Activated CD8-positive, alpha-beta T cell treated with anti-CD3 and anti-CD28 coated beads for 36 hours (primary cell): ENCODE measurements at places on chromosomes 3 and 15. TPM values are rescaled to one million over a fixed set of nuclear protein-coding genes. Genes with fewer than 3 reads are reported as not detected.

The LRRK1 gene
- 0.83 TPM for total RNA-seq

The CD96 gene
- 142 TPM for total RNA-seq

DNA sequence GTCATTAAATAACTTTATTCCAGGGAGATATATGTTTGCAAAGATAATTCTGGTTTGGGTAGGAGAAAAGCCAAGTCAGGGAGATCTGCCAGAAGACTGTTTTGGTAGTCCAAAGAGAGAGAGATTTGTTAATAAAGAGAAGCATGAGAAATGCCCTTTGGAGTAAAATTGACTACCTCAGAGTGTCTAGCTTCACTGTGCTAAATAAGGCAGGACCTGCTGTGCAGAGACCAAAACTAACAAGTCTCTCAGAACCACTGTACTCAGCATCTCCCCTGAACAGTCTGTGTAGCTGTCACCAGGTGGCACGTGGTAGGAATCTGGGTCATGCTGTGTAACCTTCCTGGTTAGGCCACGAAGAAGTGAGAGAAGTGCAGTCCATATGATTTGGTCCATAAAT is 31.6 kb upstream of the SLC35G2 start:
- no peaks in the 10 kb centered on the region for H3K27me3 ChIP-seq
- no peak overlapping the region for H3K4me3 ChIP-seq
- peak overlapping the region; percentile 30 for H3K27ac ChIP-seq
- peak; percentile 46 for DNase-seq
- H3K4me1 ChIP-seq, result peaks cover 14% of the 10 kb centered on the region

GRCh38 chr3:188126934-188127333 is 27.0 kb upstream of the LPP start:
- no peak for DNase-seq
- H3K4me1 ChIP-seq, result peaks cover 12% of the 10 kb centered on the region
- H3K4me3 ChIP-seq, result no peak overlapping the region
- no peaks in the 10 kb centered on the region for H3K36me3 ChIP-seq
- H3K27me3 ChIP-seq, result no peaks in the 10 kb centered on the region
- H3K27ac ChIP-seq, result no peak overlapping the region

The KLF15 gene
- total RNA-seq, result not detected

- H3K4me1 ChIP-seq, result peaks cover 6% of the 10 kb centered on the region
- peaks cover 6% of the 10 kb centered on the region for H3K27me3 ChIP-seq
- peak; percentile 46 for DNase-seq
- no peaks in the 10 kb centered on the region for H3K36me3 ChIP-seq
Measured at GRCh38 chr15:71780115-71780976, 30.0 kb upstream of the NR2E3 start.

The P2RY13 gene
- total RNA-seq, result not detected

GRCh38 chr3:56792193-56792592 is 9.6 kb downstream of the ARHGEF3 start:
- H3K27me3 ChIP-seq, result no peaks in the 10 kb centered on the region
- H3K4me3 ChIP-seq, result no peak overlapping the region
- DNase-seq, result peak; percentile 45
- peak overlapping the region; percentile 92 for H3K27ac ChIP-seq

GRCh38 chr3:99702953-99703943 is 64.9 kb downstream of the COL8A1 start:
- no peak for DNase-seq
- H3K4me1 ChIP-seq, result no peaks in the 10 kb centered on the region
- H3K27me3 ChIP-seq, result peaks cover 3% of the 10 kb centered on the region
- no peaks in the 10 kb centered on the region for H3K36me3 ChIP-seq
- H3K27ac ChIP-seq, result no peak overlapping the region

The GPR156 gene
- total RNA-seq, result not detected

GRCh38 chr3:157125101-157125500 is 34.8 kb downstream of the CCNL1 start:
- H3K4me1 ChIP-seq, result peaks cover 45% of the 10 kb centered on the region
- H3K27ac ChIP-seq, result peak overlapping the region; percentile 16
- H3K4me3 ChIP-seq, result no peak overlapping the region
- H3K27me3 ChIP-seq, result no peaks in the 10 kb centered on the region

The PRR20G gene
- not detected for total RNA-seq

The JMJD7 gene
- total RNA-seq, result 13.2 TPM

GRCh38 chr3:23527326-23527725 is 278.4 kb upstream of the UBE2E1 start:
- no peak for DNase-seq
- no peak overlapping the region for H3K4me3 ChIP-seq
- no peaks in the 10 kb centered on the region for H3K4me1 ChIP-seq
- no peaks in the 10 kb centered on the region for H3K36me3 ChIP-seq

DNA sequence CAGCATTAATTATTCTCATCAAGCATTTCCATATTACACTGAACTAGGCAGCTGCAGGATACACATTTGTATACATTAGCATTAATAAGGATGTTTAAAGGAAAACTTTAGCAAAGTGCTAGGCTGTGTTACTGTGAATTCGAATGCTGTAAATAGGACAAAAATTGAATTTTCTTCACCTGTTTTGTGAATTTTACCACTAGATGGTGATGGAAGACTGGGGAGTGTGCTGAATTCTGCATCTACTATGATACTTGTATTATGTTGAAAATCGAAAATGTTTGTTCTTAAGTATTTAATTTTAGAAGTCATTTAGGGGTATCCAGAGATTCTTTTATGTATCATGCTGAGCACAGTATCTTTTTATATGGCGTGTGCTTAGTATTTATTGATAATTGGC is 12.3 kb upstream of the P2RY14 start:
- no peak overlapping the region for H3K4me3 ChIP-seq
- DNase-seq, result no peak

- H3K4me1 ChIP-seq, result peaks cover 9% of the 10 kb centered on the region
- H3K27ac ChIP-seq, result no peak overlapping the region
- H3K4me3 ChIP-seq, result no peak overlapping the region
- peaks cover 7% of the 10 kb centered on the region for H3K27me3 ChIP-seq
- peak; percentile 48 for DNase-seq
- peaks cover 2% of the 10 kb centered on the region for H3K36me3 ChIP-seq
Measured at GRCh38 chr3:181009225-181009624, 19.7 kb upstream of the DNAJC19 start.

The FBXO45 gene
- total RNA-seq, result 18.2 TPM

DNA sequence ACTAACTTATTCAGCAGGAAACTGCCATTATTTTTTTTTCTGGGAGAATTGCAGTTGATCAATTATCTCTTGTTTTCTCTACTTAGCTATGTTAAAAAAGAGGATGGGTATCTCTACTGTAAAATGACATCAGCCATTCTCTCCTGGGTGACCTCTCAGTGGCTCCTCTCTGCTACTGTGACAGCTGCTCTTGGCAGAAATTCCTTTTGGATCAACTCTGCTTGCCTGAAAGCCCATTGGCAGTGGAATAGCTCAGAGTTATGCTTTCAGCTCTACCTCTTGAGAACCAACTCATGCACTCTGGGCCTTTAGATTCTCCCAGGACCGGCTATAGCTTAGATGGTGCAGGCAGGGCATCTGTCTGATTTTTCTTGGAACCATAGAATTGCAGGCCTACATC is 99.9 kb upstream of the GAP43 start:
- no peak overlapping the region for H3K27ac ChIP-seq
- no peaks in the 10 kb centered on the region for H3K36me3 ChIP-seq

The CFAP92 gene
- total RNA-seq, result 0.38 TPM

GRCh38 chr15:100454148-100454547 is 74.6 kb downstream of the CERS3 start:
- H3K27me3 ChIP-seq, result no peaks in the 10 kb centered on the region
- no peaks in the 10 kb centered on the region for H3K4me1 ChIP-seq
- no peak for DNase-seq
- no peak overlapping the region for H3K27ac ChIP-seq
- H3K4me3 ChIP-seq, result no peak overlapping the region

DNA sequence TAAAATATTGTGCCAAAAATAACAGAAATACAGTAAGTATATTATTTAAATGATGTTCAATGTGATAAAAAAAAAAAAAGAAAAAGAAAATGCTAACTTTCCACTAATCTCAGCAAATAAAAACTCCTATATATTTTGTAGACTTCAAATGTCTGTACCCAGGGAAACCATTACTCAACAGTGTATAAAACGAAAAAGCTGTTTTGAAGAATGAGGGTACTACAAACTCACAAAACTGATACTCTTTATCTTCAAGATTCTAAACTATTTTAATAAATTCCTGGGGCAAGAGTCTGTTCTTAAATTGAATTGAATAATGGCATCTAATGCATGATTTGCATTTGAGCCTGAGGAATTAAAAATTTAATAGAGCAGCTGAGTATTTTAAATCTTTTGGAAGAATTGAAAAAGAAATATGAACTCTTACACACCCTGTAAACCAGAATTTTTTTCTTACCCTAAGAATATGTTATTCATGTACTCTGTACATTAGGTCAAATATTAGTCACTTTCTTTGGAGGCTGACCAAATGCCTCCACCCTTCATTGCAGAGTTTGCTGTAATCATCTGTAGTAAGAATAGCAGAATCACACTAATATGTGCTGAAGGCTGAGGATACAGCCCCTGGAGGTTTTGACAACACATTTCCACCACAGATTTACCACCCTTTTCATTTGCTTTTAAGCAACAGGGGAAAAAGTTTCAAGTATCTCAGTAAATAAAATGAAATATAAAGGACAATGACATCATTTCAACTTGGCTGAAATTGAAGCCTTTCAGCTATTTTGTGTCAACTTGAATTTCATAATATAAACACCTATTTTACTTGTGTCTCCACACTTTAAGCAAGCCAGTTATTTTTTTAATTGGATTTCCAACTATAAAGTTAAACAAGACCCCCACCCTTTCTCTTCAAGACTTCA is 79.7 kb downstream of the FBN1 start:
- H3K4me1 ChIP-seq, result no peaks in the 10 kb centered on the region
- no peaks in the 10 kb centered on the region for H3K27me3 ChIP-seq
- DNase-seq, result no peak
- no peak overlapping the region for H3K27ac ChIP-seq
- no peak overlapping the region for H3K4me3 ChIP-seq

- no peak overlapping the region for H3K4me3 ChIP-seq
- peak; percentile 2 for DNase-seq
- H3K27ac ChIP-seq, result no peak overlapping the region
- H3K4me1 ChIP-seq, result no peaks in the 10 kb centered on the region
- no peaks in the 10 kb centered on the region for H3K27me3 ChIP-seq
Measured at GRCh38 chr15:67992834-67993233, 61.3 kb upstream of the PIAS1 start.
